Left ventricle myocardium superior (tissue), 1 donor: ENCODE measurements at places on chromosomes 2 and 18.

GRCh38 chr2:176111309-176111663 lies 4.2 kb downstream of the HOXD11 start:
- DNase-seq, result no peak

DNA sequence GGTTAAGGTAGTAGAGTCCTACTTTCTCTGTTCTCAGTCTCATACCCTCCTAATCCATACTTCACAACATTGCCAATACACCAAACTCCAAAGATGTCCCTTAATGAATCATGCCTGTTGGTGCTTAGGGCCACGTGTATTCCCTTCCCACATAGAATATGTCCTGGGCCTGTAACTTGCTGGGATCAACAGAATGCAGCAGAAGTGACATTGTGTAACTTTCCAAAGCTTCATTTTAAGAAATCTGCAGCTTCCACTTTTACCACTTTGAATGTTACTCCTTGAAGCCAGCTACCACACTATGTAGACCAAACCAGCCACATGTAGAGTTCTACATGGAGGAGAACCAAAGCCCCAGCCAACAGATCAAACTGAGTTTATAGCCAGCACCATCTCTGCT lies 58.5 kb upstream of the ARHGAP15 start:
- DNase-seq, result no peak

DNA sequence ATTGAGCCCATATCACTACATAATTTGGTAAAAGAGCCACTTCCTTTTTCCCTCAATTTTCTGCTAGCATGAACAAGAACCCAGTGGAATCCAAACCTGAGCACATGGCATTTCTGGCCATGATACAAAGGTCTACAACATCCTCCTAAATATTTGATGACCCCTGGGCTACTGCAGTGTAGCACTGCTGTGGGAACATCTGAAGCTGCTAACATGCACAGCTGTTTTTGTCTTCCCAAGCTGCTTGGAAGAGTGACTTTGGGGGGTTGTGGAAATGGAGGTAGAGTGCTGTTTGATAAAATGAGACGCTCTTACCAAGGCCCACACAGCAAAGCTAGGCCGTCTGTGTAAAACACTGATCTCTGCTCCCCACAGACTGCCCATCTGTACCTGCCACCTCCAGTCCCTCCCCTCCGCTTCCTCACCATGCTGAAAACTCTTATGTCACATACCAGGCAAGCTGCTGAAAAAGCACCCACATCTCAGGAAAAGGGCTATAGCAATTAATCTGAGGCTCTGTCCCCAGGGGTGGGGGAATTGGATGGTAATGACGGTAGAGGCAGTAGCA lies 197.2 kb upstream of the HNRNPA3 start:
- no peak for DNase-seq

DNA sequence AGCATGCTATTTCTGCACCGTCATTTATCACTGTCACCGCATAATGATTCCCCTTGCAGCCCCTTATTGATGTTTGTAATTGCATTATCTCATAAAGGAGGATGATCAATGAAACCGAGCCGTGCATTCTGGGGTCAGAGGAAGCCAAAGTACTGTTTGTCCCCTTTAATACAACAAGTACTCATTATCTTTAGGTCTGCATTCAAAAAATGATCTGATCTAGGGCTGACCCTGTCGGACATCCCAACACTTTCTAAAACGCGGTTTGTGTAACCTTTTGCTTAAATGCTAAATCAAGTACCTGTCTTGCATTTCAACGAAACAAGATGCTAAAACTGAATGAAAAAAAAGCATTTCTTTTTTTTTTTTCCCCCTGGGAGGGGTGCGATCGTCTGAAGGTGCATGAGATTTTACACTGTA lies 143.8 kb downstream of the MEIS1 start:
- no peak for DNase-seq

- DNase-seq, result no peak
Measured at GRCh38 chr18:8849696-8850095, 144.3 kb downstream of the MTCL1 start.

DNA sequence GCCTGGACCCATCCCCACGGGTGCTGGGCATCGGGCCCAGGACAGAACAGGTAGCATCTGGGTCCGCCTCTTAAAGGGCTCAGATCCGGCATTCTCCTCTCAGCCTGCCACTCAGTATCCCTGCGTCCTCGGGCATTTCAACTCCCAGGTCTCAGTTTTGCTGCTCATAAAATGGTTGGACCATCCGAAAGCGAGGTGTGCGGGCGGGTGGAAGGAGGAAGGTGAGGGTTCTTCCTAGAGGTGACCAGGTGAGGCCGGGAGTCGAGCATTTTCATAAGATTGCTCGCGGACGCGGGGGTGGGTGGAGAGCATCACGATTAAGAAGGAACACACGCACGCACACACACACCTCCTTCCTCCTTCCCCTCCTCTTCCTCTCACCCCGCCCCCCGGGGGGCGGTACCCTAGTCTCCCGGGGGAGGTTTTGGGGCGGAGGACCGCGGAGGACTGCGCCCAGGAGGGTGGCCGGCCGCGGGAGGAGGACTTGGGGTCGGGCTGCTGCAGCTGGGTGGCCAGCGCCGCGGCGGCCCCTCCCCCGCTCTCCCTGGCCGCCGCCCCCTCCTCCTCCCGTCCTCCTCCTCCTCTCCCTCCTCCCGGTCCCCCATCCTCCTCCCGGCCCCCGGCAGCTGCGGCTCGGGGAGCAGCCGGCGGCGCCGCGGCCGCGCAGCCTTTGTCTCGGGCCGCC lies 97.9 kb upstream of the GPR45 start:
- DNase-seq, result peak; percentile 30
